ENCODE measurements at places on chromosomes 2 and 18.

DNA sequence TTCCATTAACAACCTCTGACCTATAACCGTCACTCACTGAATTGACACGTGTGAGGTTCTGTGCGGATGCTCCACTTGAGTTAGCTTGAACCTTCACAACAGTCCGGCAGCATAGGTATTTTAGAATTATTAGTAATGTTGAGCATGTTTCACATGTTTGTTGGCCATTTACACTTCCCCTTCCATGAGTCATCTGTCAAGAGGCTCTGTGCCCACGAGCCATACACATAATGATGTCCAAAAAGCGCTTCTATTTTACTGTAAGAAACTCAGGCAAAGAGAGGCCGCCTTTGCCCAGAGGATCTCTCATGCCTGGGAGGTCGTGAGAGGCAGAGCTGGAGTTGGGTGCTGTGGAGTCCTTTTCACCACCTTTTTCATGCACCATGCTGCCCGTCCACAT lies 28.9 kb upstream of the TMEM214 start:
- DNase-seq = no peak

GRCh38 chr2:111670776-111671175 lies 213.2 kb downstream of the ANAPC1 start:
- no peak for DNase-seq

- no peak for DNase-seq
Measured at GRCh38 chr2:5290900-5291546, 401.2 kb upstream of the SOX11 start.

- no peak for DNase-seq
Measured at GRCh38 chr2:206657087-206657486, 14.8 kb downstream of the FAM237A start.

- no peak for DNase-seq
Measured at GRCh38 chr2:176914371-176914770, 298.2 kb upstream of the HNRNPA3 start.

GRCh38 chr2:85732467-85733120 lies 21.2 kb upstream of the ATOH8 start:
- no peak for DNase-seq

DNA sequence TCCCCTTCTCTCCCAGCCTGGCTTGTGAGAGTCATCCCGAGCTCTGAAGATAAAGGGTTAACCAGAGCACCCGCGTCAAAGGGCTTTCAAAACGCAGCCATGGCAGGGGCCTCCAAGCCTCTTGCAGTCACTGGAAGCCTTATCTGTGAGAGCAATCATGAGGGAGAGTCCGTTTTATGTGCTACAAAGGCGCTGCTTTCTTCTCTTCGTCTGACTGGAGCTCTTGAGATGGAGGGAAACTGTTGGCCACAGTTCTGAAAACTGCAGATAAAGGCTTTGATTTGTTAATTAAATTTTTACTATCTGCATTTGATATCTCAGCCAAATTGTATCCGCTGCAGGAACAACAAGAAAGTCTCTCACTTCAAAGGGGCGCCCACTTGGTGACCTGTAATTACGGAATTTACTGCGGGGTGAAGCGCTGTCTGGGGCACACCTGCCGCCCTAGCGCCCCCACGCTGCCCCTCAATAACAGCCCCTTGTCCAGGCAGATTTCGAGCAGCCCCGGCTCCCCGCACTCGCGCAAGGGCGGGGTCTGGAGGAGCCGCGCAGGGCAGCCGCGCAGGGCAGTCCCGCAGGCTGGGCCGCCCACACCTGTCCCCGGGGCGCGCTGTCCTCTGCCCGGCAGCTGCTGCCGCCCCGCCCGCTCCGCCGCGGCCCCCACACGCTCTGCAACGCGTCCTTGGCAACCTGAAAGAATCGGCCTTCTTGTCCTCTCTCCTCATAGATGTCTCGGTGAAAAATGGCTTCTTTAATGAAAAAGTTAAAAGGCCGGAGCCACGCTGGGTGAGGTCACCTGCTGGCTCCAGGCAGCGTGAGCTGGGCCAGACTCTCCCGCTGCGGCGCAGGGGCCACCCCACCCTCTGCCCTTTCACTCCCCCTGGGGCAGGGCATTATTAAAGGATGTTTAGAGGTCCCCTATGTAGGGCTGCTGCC lies 217.9 kb downstream of the VAPA start:
- no peak for DNase-seq

Measured in activated T-helper 2 cell treated with anti-CD3 and anti-CD28 coated beads, Interferon-gamma antibody, Interleukin-2, Interleukin-4, amounts not matched to agents 10 μg/mL and 5 μg/mL and 100 μg/mL, durations not matched to agents 14 hours and 24 hours and 36 hours (primary cell).